ENCODE measurements at places on chromosomes 7 and 10.

DNA sequence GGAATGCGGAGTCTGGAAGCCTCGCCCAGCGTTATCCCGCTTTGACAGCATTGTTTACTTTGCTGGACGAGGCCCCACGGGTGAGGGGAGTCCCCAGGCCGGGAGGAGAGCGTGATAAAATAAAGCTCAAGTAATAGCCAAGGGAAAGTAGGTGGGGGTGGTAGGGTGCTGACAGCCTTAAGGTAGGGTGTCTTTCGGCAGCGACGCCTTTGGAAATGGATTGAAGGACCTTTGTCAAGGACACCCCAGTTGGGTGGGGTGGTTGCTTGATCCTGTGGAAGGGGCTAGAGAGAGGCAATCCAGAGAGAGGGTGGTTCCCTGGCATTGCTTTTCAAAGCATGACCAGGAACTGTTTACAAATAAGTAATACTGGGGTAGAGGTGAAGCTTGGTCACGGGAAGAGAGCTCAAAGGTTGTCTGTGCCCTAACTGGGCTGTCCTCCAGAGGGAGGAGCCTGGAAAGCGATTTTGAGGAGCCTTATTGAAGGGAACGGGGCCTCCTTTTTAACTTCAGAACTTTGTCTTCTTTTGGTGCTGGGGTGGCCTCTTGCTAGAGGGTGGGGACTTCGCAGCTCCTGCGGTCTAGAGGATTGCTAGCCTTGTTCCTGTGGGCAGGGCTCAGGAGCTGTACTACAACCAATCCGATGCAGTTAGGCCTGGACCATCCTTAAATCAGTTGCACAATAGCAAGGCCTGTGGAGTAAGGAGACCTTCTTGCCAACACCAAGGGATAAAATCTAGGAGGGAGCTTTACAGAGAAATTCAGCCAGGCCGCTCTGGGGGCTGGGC is 1.3 kb downstream of the EIF4EBP2 start:
- DNase-seq = no peak

- DNase-seq = no peak
Observed at GRCh38 chr10:125205431-125205830, 45.1 kb upstream of the CTBP2 start.

GRCh38 chr7:19016140-19016539 is 101.3 kb downstream of the TWIST1 start:
- DNase-seq = no peak

DNA sequence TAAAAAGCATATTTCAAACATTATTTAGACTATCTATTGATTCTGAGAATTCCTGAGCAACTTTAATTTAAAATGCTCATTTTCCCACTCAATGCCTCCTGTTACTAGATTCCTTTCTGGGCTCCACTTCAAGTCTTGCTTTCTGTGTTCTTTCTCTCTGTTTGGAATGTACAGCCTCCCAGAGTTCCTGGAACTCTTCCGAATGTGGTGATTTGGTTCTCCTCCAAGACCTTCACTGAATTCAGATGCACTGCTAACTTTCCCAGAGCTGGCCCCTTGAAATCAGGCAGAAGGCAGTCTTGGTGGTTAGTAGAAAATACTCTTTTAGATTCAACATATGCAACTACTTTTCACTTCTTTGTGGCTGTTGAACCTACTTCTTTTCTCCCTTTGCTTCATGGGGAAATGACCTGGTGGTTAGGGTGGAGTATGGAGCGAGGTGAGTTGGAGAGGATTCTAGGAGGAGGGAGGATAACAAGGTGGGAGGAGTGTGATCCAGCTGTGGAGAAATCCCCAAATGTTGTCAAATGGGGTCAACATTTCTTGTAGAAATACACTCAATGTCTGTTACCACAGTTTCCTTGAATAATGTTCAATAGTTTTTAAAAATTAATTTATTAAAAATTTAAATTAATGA is 27.9 kb upstream of the CCDC7 start:
- DNase-seq = no peak

DNA sequence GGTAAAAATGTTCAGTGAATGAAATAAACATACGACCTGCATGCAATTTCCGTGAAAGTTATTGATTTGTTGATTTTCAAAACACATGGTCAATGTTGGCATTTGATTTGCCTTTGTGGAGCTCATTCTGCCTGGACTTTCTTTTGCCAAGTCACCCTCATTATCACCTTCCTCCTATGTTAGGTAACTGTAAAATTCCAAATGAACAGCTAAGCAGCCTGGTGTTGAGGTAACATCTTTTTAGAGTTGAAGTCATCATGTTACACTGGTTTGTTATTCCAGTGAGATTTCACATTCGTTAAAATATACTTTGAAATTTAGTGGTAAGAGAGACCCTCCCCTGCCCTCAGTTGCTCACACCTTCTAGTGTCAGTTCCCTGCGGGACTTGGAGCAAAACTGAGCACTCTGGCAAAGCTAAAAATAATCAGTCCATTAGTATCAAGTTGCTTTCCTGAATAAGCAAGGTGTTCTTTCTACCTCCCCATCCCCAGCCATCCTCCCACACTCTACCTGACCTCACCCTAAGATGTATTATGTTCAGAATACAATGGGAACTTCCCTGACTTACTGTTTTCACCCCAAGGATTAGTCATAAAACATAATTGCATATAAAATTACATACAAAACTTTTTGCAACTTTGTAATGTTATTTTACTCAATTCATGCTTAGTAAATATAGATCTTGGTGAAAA is 283.3 kb upstream of the SEMA3A start:
- no peak for DNase-seq

- DNase-seq = no peak
Observed at GRCh38 chr10:6522230-6522629, 57.8 kb downstream of the PRKCQ start.

DNA sequence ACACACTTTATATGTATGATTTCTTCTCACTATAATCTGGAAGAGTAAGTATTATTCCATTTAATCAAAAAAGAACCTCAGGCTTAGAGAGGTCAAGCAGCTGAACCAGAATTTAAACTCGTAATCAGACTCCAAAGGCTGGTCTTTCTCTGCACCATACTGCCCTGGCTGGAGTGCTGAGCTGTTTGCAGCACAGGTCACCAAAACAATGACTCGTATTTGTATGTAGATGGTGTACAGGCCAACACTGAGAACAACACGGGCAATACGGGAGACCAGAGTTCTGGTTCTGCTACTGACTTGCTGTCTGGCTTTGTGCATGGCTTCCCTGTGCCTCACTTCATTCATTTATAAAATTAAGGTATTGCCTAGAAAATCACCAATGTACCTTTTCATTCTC is 57.9 kb downstream of the CDCA7L start:
- DNase-seq = no peak
